Hematopoietic multipotent progenitor cell (in vitro differentiated cells): ENCODE measurements at places on chromosomes 5 and 9. TPM values are rescaled to one million over a fixed set of nuclear protein-coding genes. Genes with fewer than 3 reads are reported as not detected.

ZNF462 gene
- total RNA-seq, result 6.5 TPM

WDR38 gene
- total RNA-seq, result not detected

DNA sequence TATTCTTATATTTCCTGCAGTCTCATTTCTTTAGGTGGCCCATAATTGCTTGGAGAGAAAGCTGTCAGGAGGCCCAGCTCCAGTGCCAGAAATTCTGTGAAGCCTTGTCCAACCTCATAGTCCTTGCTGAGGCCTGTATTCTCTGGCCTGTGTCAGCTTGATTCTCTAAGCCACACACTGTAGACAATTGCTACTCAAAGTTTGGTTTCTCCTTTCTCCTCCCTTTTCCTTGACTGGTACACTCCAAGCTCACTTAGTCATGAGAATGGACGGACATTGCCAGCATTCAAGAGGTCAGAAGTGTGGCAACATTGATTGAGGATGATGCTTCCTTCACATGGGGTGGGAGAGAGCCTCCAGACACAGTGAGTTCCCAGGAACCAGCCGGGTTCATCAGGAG lies 71.3 kb upstream of the CXCL14 start:
- no peak for DNase-seq

DMRT3 gene
- total RNA-seq, result under 0.01 TPM

DNA sequence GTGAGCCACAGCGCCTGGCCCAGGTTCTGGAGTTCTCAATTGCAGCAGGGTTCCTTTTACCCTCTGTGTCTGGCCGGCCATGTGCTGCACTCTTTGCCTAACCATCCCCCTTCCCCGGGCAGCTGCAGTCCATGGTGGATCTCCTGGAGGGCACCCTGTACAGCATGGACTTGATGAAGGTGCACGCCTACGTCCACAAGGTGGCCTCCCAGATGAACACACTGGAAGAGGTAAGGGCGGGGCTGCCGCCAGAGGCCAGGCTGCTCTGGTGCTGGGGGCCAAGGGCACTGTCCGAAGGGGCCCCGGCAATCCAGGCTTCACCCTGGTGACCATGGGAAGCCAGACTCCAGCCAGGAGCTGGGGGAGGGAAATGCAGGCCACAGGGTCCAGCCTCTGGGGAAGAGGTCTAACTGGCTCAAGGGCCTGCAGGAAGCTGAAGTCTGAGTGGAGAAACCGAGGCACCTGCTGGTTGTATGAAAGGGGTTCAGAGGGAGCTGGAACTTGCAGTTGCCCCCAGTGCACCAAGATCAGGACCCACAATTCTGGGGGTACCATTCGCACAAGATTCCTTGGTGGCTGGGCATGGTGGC lies 18.1 kb downstream of the OLFML2A start:
- no peak for DNase-seq

GRCh38 chr9:6759185-6759977 lies 1.6 kb downstream of the KDM4C start:
- peak; percentile 86 for DNase-seq

DNA sequence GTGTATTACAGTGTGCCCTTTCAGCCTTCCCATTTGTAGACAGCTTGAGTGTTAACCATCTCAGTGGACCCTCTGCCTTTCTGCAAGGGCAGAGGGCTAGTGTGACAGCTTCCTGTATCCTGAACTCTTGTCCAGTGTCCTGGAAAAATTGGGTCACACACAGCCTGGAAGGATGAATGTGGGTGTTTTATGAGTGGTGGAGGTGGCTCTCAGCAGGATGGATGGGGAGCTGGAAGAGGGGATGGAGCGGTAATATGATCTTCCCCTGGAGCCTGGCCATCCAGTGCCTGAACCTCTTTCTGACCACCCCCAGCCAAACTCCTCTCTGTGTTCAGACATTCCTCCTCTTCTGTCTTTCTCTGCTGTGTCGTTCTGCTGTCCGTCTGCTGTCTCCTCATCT lies 113.0 kb downstream of the KIF4B start:
- no peak for DNase-seq

DNA sequence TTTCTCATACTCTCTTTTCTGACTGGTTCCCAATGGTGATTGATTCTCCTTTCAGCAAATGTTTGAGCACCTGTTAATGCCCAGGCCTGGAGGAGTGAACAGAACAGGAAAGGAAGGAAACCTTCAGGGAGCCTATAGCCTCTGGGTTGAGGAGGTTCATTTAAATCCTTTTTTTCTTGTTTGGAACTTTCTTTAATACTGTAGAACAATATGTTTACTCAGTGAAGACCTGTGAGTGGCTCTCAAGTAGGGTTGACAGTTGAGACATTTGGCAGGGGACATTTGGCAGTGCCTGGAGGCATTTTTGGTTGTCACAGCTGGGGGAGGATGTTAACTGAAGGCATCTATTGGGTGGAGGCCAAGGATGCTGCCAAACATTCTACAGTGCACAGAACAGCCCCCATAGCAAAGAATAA lies 6.1 kb upstream of the FAM120AOS start:
- no peak for DNase-seq

GRCh38 chr9:122229485-122229837 lies 704 bp upstream of the LHX6 start:
- DNase-seq, result no peak

- DNase-seq, result no peak
Observed at GRCh38 chr5:143023411-143024096, 253.4 kb downstream of the ARHGAP26 start.

ALDH7A1 gene
- total RNA-seq, result 3.5 TPM

DNA sequence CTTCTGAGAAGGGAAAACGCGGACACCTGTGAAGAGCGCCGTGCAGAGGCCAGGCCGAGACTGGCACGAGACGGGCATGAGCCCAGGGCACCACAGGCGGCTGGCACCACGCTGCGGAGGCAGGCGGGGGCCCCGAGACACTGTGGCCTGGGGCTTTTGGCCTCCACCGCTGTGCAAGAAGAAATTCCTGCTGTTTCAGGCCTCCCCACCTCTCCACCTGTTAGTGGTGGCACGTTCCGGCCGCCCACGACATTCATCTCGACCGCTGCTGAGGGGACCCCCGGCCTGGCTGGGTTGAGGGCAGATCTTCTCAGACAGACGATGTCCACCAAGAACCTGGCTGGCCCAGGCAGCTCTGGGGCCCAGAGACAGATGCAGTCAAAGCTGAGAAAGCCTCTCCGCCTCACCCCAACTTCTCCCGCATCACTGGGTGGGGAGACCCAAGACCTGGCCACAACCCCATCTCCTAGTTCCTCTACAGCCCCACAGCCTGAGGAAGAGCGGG lies 11.5 kb downstream of the NACC2 start:
- no peak for DNase-seq

DNA sequence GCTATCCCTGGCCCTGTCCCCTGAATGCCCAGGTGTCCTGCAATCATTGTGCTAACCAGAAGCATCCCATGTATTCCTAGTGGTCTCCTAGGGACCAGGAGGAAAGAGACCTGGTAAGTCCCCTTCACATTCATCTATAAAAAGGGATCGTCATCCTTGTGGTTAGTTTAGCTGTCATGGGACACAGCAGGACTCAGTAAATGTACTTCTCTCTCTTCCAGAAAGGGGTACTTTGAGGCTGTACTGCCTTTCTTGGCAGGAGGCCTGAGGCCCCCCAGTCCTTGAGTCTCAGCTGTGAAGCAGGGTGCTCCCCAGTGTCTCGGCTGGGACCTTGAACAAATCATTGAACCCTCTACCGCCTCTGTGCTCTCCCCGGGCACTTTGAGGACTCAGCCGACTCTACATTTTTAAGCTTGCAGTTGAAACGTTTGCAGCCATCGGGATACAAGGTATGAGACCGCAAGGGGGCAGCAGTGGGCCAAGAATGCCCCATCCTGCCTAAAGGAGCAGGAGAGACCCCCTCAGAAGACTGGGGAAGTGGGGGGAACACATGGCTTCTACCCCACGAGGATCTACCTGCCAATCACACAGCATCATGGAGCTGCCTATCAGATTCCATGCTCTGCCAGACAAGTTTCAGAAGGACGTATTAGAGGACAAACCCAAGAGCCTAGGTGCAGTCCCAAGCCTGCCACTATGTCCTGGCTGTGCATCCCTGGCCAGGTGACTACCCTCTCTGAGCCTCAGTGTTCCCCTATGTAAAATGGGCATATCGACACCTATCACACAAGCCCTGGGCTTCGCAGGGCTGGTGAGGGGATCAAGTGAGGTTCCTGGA lies 2.4 kb upstream of the PHYKPL start:
- peak; percentile 78 for DNase-seq

GRCh38 chr5:155087036-155087435 lies 73.5 kb downstream of the KIF4B start:
- DNase-seq, result no peak

DNA sequence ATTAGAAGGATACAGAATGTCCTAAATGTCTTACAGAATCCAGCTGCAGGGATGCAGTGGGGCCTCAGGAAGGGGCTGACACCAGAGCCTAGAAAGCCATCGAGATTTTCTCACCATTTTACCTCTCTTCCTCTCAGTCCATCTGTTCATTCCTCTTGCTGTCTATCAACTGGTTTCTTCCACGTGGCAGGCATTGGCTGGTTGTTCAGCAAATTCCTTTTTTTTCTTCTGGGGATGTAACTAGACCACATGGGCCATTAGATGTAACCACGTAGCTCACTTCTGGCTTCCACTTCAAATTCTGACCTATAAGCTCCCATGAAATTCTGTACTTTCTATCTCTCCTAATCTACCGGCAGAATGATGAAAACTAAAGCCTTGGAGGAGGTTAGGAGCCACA lies 93.6 kb upstream of the MTAP start:
- DNase-seq, result no peak

PCDHA1 gene
- not detected for total RNA-seq

- no peak for DNase-seq
Observed at GRCh38 chr9:116190637-116191396, 37.2 kb downstream of the PAPPA start.

- peak; percentile 39 for DNase-seq
Observed at GRCh38 chr5:37495210-37495609, 116.1 kb downstream of the WDR70 start.

DNA sequence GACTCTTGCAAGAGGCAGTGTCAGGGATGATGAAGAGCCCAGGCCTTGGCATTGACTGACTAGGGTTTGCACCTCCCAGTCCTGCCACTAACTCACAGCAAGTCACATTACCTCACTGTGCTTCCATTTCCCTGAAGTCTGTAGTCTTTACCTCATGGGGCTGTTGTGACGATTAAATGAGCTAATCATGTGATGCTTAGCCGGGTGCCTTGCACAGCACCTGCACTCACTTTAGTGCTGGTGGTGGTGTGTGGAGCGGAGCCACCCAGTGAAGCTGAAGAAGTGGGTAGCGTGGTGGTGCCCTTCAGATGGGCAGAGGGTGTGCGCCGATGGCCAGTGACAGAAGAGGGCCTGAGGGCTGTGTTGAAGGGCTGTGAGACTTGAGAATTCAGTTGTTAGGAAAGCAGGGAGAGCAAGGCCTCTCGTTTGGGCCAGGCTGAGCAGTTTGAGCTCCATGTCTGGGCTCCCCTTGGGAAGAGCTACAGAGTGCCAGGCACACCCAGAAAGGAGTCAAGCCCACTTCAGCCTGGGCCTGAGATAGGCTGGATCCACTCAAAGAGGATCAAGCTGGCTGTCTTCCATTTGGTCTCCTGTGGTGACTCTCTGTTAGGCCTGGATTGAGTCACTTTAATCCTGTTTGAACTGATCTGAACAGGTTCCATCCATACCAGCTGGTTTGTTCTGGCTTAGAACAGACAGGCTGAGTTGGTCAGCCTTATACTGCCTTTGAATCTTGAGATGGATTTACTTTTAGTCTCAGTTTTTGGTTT lies 42.5 kb downstream of the RALGPS1 start:
- DNase-seq, result no peak

DNA sequence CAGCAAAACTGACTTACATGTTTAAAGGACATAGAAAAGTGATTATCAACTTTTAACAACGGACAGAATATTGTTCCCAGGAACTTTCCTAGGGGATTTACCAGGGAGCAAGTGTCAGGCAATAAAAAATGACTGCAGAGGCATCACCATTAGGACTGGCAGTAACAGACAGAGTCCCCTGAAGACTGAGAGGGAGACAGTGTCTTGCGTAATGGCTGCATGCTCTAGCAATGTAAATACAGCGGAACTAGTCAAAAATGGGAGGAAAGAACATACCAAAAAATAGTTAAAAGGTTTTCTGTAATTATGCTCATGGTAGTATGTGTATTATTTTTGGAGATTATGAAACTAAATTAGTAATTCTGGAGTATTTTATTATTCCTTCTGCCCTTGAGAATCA lies 181.8 kb downstream of the CRB2 start:
- no peak for DNase-seq

DNA sequence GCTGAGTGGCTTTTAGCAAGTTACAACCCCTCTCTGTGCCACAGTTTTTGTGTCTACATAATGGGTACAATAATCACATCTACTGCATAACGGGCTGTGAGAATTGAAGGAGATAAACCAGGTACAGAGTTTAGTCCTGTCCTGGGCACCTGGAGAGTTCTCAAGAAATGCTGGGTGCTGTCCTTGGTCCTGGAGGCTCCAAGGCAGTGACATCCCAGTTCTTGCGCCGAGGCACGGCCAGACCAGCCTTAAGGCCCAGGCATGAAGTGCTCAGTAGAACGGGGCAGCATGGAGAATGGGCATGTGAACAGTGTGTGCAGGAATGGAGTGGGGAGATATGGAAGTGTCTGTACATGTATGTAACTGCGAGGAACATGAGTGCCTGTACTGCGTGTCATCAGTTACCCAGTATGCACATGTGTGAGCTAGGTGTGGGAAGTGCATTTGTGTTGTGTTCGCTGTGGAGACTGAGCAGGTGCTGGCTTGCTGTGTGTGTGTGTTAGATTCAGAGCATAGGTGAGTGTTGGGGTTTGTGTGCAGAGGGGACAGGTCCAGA lies 6.3 kb upstream of the UNC5A start:
- DNase-seq, result no peak

- DNase-seq, result peak; percentile 53
Observed at GRCh38 chr5:71533615-71534014, 53.5 kb upstream of the MCCC2 start.

SPINK4 gene
- not detected for total RNA-seq

- DNase-seq, result no peak
Observed at GRCh38 chr5:134063188-134063820, 51.2 kb upstream of the TCF7 start.

GRCh38 chr9:115808108-115808507 lies 345.5 kb upstream of the PAPPA start:
- DNase-seq, result no peak

GRCh38 chr9:124706685-124707084 lies 64.4 kb downstream of the NR6A1 start:
- no peak for DNase-seq

DNA sequence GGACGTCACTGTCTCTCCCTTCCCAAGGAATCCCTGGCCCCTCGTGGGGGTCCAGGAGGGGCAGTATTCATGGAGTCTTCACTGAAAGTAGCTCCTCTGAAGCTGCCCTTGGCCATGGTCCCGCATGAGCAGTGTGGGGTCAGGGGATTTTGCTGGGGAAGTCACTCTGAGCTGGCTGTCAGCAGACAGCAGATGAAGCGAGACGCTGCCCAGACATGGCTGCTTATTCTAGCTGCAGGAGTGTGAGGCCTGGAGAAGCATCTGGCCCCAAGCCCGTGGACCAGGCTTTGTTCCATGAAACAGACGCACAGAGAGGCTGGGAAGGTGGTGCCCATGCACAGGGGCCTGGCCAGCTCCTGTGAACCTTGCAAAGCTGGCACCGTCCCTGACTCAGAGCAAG lies 21.5 kb upstream of the ASS1 start:
- no peak for DNase-seq
